ENCODE measurements at places on chromosomes 4 and X. TPM values are rescaled to one million over a fixed set of nuclear protein-coding genes. Genes with fewer than 3 reads are reported as not detected.

The ZCCHC18 gene
- 18.1 TPM for total RNA-seq

The SORBS2 gene
- total RNA-seq = 90.4 TPM

The DMRTC1B gene
- 0.36 TPM for total RNA-seq

The EXOC1L gene
- total RNA-seq = not detected

The SSX2 gene
- not detected for total RNA-seq

The OPHN1 gene
- 43.2 TPM for total RNA-seq

The CTAG1A gene
- total RNA-seq = not detected

The DRD5 gene
- 2.5 TPM for total RNA-seq

The ZNF630 gene
- 5.5 TPM for total RNA-seq

The BEX5 gene
- total RNA-seq = 17.6 TPM

The SRPK3 gene
- 0.18 TPM for total RNA-seq

The STS gene
- total RNA-seq = 8.9 TPM

The ENPP6 gene
- 1.2 TPM for total RNA-seq

The NPFFR2 gene
- total RNA-seq = 0.73 TPM

The GPRIN3 gene
- 36.8 TPM for total RNA-seq

The CSAG3 gene
- not detected for total RNA-seq

The MXRA5 gene
- 6.7 TPM for total RNA-seq

The AMOT gene
- total RNA-seq = 15.4 TPM

The IGBP1 gene
- total RNA-seq = 41.1 TPM

The ASMT gene
- 0.45 TPM for total RNA-seq

The FAAH2 gene
- total RNA-seq = 1.5 TPM

The PITX2 gene
- not detected for total RNA-seq

The NDP gene
- 18.7 TPM for total RNA-seq

The OTC gene
- total RNA-seq = not detected

The SERPINA7 gene
- not detected for total RNA-seq

The LRP2BP gene
- total RNA-seq = 13.4 TPM

The STIM2 gene
- total RNA-seq = 33.1 TPM

The NAT8L gene
- total RNA-seq = 9.2 TPM

The SLC2A9 gene
- 4.4 TPM for total RNA-seq

The CCDC158 gene
- 4.3 TPM for total RNA-seq

The TRO gene
- total RNA-seq = 78.4 TPM

The WAS gene
- 0.27 TPM for total RNA-seq

The VGLL1 gene
- total RNA-seq = not detected

The APLN gene
- 2.0 TPM for total RNA-seq

The ADH1B gene
- total RNA-seq = 0.54 TPM

The ADH4 gene
- total RNA-seq = not detected

The ADGRL3 gene
- total RNA-seq = 257 TPM

The REELD1 gene
- total RNA-seq = not detected

The ITIH6 gene
- total RNA-seq = not detected

The RIBC1 gene
- 1.7 TPM for total RNA-seq

The NBDY gene
- 16.3 TPM for total RNA-seq

The GPR101 gene
- 0.54 TPM for total RNA-seq

The CNKSR2 gene
- 168 TPM for total RNA-seq

The SCD5 gene
- total RNA-seq = 134 TPM

The GPR82 gene
- total RNA-seq = not detected

The LONRF3 gene
- total RNA-seq = 3.3 TPM

The DUSP9 gene
- 0.45 TPM for total RNA-seq

Measured in cerebellum (tissue), 4 donors.